ENCODE measurements at places on chromosomes 1 and 21. TPM values are rescaled to one million over a fixed set of nuclear protein-coding genes. Genes with fewer than 3 reads are reported as not detected.
A peak's percentile ranks its signal among the peaks of the same experiment; 100 is the strongest.

Gene HES3
- not detected for polyA plus RNA-seq

Gene KIF26B
- 0.08 TPM for polyA plus RNA-seq

- no peak for DNase-seq
Measured at GRCh38 chr1:228362884-228363450, 43.7 kb downstream of the TRIM11 start.

GRCh38 chr1:209747580-209748262, 8.1 kb upstream of the TRAF3IP3 start:
- DNase-seq: peak; percentile 89

DNA sequence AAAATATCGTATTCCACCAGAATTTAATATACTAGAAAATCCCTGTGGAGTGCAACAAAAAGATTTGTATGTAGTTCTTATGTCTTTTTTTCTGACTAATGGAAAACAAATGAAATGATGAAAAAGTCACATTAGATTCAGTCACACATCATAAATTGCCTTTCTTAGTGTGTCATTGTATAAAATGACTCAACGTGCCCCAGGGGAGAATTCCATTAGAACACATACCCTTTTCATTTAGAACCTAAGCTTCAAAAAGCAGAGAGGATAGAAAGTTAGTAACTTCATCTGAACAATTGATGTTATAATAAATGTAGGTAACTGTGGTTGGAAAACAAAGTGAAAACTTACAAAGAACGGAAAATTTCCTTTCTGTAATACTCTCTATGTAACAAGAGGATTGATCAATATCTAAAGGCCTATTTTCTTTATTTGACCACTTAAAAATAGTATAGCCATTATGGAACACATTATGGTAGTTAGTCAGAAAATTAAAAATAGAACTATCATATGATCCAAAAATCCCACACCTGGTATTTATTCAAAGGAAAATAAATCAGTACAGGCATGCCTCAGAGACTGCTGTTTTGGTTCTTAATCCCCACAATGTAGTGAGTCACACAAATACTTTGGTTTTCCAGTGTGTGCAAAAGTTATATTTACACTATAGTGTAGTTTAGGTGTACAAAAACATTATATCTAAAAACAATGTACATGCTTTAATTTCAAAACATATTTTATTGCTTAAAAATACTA, 1016.1 kb downstream of the KCNT2 start:
- no peak for DNase-seq

Gene LAMC1
- 58.5 TPM for polyA plus RNA-seq

DNA sequence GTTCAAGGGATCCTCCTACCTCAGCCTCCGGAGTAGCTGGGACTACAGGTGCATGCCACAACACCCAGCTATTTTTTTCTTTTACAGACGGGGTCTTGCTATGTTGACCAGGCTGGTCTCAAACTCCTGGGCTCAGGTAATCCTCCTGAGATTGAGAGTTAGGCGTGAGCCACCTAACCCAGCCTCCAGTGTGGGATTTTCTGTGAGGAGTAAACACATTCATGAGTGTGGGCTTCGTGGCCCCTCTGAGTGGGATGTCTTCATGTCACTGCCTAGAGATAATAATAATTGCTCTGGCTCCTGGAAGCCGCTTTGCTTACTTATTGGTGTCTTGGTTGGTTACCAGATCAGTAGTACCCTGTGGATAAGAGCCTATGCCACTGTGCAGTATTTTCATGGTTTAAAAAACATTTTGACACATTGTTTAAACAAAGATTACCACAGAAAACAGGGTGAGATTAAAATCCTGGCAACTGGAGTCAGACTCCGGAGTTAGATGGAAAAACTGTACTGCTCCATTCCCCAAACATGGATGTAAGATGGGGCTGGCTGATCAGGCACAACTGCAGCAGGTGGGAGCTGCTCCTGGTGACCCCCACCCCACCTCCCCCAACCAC, 159.1 kb upstream of the RAB4A start:
- peak; percentile 41 for DNase-seq

Gene SPRR2G
- not detected for polyA plus RNA-seq

- DNase-seq: no peak
Measured at GRCh38 chr1:111973150-111973790, 16.2 kb downstream of the KCND3 start.

DNA sequence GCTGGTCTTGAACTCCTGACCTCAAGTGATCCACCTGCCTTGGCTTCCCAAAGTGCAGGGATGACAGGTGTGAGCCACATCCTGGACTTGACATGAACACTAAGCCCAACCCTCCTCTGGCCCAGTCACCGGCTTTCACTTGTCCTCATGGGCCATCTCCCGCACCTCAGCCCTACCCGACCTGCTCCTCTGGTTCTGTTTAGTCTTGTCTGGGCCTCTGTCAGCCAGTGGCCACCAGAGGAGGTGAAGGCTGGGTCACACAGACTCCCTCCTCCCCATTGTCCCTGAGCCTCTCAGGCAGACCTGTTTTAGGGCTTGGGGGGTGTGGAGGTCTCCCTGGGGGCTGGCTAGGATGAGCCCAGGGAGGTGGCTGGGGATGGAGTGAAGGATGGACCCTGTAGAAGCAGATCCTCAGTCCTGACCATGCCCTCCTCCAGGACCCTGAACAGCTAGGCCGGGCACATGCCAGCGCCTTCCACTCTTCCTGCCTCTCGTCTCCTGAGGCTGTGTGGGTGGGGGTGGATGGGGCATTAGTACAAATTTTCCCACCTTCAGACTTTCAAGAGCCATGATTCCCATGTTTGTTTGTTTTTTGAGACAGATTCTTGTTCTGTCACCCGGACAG, 26.1 kb upstream of the UMODL1 start:
- DNase-seq: no peak

DNA sequence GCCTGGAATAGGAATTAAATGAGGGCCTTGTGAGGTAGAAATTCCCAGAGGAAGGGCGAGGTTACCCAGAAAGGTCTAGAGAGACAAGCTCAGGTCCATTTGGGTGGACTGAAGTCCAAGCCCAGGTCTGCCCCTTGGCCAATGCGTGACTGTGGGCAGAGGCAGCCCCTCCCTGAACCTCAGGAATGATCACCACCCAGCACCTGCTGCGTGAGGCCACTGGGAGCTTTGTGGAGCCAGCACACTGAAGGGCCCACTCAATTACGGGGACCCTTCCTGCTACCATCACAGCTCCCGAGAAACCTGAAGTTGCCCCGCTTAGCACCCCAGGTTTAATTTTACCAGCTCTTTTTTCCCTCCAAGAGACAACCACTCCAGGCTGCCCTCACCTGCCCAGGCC, 6.5 kb upstream of the MATN1 start:
- DNase-seq: no peak

DNA sequence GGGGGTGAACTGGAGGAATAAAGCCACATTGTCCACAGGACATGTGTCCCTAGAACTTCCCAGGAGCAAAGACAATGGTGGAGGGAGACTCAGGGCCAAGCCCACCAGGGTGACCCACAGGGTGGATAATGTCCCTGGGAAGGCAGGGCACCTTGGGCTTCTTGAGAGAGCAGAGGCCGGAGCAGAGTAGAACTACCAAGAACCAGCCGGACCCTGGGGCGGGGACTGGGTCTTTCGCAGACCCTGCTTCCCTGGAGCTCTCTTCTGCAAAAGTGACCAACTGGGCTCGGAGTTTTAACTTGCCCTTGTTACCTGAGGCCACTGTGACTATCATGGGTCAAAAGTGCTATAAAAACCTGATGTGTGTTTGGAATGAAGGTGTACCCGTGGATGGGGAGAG, 875 bp upstream of the FAM3B start:
- no peak for DNase-seq

GRCh38 chr1:194476872-194477271, 1290.5 kb upstream of the B3GALT2 start:
- no peak for DNase-seq

GRCh38 chr1:207910591-207911354, at the start of gene CD34:
CD34 (minus strand) TSS chr1:207911125; CDS start chr1:207911080, 45 bp downstream.
- DNase-seq: no peak
